Renal pelvis (tissue), 12 donors: ENCODE measurements at places on chromosomes 6 and 20. TPM values are rescaled to one million over a fixed set of nuclear protein-coding genes. Genes with fewer than 3 reads are reported as not detected.

- no peak for DNase-seq
Observed at GRCh38 chr6:165799391-165800153, 136.5 kb upstream of the PDE10A start.

- no peak for DNase-seq
Observed at GRCh38 chr6:36847152-36847551, 7.9 kb upstream of the CPNE5 start.

- DNase-seq, result no peak
Observed at GRCh38 chr20:12375967-12376366, 458.3 kb downstream of the BTBD3 start.

- DNase-seq, result no peak
Observed at GRCh38 chr20:50646483-50646996, 44.8 kb downstream of the RIPOR3 start.

- no peak for DNase-seq
Observed at GRCh38 chr6:67200626-67201403, 1434.3 kb upstream of the ADGRB3 start.

- no peak for DNase-seq
Observed at GRCh38 chr20:60641879-60642447, 610.1 kb upstream of the CDH4 start.

GRCh38 chr6:142958343-142958742, 13.4 kb upstream of the HIVEP2 start:
- DNase-seq, result no peak

GABRR1 gene
- 1.2 TPM for polyA plus RNA-seq

JPH2 gene
- 1.7 TPM for polyA plus RNA-seq
